ENCODE measurements at places on chromosomes 16 and 17.

DNA sequence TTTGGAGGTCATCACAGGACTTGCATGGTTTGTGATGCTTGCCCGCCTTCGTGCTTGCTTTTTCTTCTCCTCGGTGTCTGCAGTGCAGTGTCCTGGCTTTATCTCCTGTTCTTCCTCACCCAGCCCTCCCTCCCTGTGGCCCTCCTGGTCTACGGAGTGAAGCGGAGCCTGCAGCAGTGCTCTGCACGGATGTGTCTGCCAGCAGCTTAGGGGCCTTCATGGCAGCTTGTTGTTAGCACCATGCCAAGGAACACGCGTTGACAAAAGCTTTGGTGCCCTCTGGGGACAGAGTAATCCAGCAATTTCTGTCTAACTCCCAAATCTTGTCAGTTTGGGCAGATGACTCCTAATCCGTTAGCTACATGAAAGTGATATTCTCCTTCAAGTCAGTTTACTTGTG lies 9.9 kb downstream of the DHODH start:
- no peak for DNase-seq

DNA sequence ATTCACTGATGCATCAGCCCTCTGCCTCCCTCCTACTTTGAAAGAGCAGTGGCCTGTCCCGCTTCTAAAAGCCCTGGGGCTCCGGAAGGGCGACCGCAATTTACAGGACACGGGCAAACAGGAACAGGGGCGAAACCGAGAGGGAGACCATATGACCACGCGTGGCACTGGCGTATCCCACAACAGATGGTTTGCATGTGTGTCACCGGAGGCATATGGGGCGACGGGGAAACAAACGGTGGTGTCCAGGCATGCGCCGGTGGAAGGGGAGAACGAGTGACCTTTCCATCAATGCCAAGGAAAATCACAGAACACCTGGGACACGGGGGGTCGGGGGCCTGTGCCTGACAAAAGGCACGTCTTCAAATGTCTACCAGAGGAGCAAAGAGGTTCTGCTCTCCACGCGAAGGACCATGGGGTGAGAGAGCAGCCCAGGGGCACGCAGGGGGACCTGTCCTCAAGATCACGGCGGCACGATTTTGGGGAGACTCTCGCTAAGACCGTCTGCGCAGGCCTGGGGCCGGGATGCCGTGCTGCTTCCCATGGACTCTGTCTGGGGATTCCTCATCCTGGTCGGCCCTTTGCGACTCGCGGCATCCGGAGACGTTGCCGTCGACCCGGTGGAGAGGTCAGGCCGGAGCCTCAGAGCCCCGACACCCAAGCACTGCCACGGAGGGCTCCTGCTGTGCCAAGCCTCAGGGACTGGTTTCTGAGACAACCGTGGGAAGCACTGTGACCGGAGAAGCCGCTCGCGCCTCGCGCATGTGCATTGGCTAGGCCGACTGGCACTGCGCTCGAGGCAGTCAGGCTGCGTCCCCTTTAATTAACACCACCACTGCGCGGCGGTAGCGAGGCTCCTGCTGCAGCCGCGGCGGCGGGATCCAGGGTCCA lies 12.8 kb upstream of the KCNJ18 start:
- no peak for DNase-seq

DNA sequence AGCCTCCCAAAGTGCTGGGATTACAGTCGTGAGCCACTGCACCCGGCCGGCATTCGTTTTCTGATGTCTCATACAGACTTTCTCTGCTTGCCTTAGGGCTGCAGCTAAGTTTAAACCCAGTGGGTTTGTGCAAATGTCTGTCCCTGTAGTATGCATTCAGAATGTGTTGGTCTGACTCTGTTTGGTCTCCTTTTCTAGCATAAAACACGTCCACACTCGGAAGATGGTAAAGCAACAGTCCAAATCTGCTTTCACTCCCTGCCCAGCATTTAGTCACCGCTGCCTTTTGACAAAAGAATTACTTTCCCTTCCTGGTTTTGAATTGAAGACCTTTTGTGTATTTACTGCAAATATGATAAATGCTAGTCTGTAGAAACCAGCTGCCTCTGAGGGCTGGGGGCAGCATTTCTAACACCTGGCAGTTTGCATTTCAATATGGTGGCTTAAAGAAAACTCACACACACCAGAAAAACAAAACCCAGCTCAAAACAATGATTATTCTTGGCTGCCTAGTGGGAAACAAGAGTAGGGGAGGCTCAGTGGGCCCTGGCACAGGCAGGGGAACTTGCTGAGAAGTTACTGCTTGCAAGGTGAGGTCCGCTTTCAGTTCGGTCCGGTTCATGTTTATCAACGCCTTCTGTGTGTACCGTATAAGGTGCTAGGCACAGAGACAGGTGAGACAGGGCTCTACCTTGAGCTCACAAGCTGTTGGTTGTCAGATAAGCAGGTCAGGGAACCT lies 56.9 kb downstream of the MSI2 start:
- no peak for DNase-seq

DNA sequence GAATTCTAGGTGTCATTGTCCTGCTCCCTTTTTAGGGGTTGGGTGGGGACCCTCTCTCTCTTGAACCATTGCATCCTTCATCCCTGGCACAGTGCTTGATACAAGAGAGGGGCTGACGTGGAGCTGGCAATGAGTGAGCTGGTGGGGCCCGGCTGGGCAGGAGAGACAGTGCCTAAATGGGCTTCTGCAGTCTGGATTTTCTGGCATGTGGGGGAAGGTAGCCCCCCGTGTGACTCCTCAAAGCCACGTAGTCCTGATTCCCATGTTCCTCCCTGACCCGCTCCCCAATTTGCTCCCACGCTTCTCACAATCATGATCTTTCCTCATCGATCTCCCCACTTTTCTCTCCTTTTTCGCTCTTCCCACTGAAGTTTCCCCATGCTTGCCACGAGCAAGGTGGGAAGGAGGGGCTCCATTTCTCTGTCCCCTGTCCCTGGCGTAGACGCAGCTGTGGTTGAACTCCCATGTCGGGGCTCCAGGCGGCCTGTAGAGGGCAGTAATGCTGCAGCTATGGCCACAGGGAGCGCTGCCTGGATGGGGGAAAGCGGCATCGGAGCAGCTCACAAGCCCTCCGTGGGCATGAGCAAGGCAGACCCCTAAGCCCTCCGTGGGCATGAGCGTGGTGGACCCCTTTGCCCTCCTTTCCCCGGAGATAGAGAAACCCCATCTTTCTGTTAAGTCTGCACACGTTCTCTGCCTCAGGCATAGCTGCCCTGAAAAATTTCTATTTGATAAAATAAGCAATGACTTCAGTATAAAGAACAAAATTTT lies 47.5 kb downstream of the HAPSTR1 start:
- DNase-seq: peak; percentile 65

DNA sequence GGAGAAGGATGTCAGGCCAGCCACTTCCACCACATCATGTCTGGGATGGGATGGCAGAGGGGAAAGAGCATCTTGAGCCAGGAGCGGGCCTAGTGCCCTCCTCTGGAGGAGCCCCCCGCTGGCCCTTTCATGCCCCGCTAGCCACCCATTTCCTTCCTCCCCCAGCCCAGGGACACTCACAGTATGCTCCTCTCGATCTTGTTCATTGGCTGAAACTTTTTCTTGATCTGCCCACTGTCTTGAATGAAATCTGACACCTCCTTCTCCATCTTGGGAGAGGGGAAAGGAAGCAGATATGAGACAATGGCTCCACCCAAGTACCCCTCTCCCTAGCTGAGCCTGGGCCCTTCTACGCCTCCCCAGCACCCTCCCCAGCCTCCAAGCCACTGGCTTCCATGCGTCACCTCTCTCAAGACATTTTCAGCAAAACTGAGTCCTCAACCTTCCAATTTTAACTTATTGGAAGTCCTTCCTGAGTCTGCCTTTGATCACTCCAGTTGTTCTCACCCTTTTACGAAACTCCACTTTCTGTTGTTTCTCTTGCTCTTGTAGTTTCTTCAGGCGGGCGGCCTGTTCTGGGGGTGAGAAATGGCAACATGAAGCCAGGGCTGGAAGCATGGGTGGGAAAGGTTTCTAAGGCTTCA lies 7.2 kb downstream of the SPAG7 start:
- DNase-seq: no peak

DNA sequence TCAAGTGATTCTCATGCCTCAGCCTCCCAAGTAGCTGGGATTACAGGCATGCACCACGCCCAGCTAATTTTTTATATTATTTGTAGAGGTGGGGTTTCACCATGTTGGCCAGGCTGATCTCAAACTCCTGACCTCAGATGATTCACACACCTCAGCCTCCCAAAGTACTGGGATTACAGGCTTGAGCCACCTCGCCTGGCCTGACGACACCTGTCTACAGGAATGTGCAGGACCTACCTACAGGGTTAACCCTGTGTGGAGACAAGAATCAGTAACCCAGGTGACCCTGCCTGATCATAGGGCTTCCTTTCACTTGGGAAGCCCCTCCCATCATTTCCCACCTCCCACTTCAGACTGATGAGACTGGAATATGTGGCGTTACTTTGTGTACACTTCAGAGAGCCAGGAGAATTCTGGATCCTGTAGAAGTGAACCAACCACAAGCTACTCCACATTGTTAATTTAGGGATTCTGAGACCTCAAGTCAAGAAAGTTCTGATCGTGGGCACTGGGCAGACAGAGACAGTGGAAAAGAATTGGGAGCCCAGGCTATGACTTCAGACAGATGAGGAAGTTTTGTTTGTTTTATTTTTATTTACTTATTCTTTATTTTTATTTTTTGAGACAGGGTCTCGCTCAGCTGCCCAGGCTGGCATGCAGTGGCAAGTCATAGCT lies 5.7 kb upstream of the MILR1 start:
- DNase-seq: no peak

DNA sequence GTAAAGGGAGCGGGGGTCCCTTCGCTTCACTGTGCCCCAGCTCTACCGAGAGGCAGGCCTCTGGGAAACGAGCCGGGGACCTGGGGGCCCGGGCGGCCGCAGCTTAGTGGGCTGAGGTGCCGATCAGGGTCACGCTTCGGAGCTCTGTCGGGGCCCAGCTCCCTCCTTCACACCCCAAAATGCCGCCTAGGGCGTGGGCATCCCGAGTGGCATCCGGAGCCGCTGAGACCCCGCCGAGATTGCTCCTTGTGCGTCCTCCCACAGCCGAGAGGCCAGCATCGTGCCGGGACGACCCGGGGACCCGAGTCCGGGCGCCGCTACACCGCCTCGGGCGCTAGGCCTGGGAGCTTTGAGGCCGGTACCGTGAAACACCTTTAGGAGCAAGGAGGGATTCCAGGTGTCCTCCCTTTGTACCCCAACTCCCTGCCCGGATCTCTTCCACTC lies 1.3 kb downstream of the SALL1 start:
- DNase-seq: no peak

DNA sequence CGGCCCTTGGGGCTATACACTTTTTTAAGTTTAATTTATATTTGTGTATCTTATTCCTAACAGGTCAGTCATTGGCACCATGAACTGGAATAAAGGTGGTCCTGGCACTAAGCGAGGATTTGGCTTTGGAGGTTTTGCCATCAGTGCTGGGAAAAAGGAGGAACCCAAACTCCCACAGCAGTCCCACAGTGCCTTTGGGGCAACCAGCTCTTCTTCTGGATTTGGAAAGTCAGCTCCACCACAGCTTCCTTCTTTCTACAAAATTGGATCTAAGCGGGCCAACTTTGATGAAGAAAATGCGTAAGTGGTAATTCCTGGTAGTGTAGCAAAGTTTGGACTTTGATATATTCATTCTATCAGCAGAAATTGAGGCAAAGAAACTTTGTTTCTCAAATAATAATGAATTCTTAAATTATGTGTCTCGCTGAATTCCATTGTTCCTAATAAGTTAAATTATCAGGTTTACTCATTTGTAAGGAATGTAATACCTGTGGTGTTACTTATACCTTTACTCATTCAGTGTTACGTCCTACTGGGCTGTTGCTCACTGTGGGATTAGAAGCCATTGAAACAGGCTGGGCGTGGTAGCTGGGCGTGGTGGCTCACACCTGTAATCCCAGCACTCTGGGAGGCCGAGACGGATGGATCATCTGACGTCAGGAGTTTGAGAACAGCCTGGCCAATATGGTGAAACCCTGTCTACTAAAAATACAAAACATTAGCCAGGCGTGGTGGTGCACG lies 13.2 kb downstream of the DDX42 start:
- no peak for DNase-seq

GRCh38 chr16:590188-590814 lies 435 bp downstream of the RAB40C start:
- no peak for DNase-seq

GRCh38 chr16:4539716-4540284 lies 1.2 kb upstream of the CDIP1 start:
- DNase-seq: no peak

DNA sequence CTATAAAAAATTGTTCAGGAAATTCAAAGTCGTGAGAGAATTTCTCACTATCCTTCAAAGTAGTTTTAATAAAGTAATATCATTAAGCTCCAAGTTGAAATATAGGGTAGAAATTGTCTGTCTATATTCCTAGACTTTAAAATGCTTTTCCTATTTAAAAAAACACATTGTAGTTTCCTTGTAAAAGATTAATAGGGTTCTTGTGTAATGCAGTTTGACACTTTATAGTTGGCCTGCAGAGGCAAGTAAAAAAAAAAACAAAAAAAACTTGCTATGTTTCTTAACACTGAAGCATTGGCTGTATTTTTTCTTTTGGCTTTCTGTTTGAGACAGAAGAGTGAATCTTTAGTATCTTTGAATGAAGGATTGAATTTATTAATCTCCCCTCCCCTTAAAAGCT lies 17.4 kb downstream of the CPD start:
- DNase-seq: no peak

DNA sequence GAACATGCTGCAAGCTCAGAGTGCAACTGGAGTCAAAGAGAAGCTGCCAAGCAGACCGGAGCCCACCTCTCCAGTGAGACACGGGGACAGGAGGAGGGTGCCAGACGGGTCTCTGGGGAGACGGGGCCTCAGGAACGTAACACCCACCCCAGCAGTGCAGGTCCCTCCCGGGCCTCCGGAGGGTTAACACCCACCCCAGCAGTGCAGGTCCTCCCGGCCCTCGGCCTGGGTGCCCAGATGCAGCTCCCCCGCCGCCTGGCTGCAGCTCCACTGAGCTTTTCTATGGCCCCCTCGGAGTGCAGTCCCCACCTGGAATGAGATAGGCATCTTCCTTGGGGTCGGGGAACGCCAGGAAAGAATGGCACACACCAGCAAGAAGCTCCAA lies 89.9 kb downstream of the ZNF778 start:
- no peak for DNase-seq

GRCh38 chr16:2008631-2009163 lies 924 bp downstream of the ZNF598 start:
- no peak for DNase-seq

DNA sequence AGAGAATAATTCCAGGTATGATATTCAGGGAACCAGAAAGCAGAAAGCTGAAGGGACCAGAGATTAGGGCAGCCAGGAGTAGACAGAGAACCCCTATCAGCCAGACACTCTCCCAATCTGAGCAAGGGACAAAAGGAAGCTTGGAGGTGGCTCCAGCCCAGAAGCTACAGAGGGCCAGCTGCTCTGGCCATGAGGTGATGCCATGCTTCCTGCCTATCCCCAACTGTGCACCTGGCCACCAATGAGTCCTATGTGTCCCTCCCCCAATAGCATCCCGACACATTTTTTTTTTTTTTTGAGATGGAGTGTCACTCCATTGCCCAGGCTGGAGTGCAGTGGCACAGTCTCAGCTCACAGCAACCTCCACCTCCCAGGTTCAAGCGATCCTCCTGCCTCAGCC lies 30.0 kb downstream of the NSMCE1 start:
- no peak for DNase-seq

Measured in activated gamma-delta T cell treated with Interleukin-2 at 50 U/mL for 16 hours (primary cell).